Activated T-cell treated with anti-CD3 and anti-CD28 coated beads, Interleukin-2, amount 50 U/mL, for 24 hours (primary cell): ENCODE measurements at places on chromosomes 1 and 21.

GRCh38 chr1:177960939-177961622 is 8.8 kb downstream of the SEC16B start:
- no peak for DNase-seq

GRCh38 chr1:23795676-23796465 is 4.7 kb downstream of the GALE start:
- no peak for DNase-seq

- peak; percentile 29 for DNase-seq
These were observed 9.6 kb upstream of the RNF223 start for GRCh38 chr1:1083416-1084371.

DNA sequence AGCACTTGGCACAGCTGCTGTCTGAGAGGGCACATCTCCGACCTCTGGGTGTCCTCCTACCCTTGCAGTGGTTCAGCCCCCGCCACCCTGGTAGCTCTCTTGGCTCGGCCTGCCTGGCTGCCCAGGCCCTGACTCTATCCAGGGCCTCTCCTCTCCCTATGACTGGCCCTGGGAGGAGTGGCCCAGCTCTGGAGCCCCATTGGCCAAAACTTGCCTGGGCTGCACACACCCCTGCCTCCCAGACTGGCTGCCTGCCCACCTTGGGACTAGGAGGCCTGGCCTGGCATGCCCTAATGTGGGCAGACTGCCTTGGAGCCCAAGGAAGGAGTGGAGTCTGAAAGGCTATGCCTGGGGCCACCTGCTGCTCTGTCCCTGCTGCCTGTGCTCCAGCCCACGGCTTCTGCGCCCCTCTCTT is 33.6 kb downstream of the ACOT11 start:
- no peak for DNase-seq

DNA sequence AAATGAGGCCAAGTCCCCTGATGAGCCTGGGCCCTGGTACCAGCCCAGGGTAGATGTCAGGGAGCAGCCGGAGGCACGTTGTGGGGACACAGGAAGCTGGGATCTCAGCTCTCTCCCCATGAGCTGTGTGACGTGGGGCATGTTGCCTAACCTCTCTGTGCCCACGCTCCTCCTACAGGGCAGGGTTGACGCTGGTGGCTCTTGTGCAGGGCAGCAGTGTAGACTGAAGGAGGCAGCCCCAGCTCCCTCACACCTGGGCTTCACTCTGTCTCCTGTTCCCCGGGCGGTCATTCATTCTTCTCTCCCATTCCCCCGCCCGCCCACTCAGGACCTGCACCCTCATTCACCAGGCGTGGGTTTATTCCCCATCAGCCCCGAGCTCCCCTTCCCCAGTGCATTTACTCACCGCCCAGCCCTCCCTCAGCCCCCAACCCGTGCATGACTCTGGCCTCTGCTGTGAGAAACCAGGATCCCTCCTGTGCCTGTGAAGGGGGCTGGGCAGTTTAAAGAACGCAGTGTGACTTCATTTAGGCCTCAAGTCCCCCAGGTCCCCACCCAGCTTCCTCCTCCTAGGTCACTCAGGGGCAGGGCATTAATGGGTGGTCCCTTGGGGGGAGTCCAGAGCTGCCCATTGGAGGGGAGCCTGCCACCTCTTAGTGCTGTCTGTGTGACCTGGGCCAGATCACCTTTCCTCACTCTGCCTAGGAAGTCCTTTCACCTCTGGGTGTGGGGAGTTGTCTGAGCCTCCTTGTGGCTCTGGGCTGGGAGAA is 285.7 kb downstream of the PTPRU start:
- DNase-seq = peak; percentile 8

GRCh38 chr1:40258445-40258769 is 371 bp downstream of the ZMPSTE24 start:
- no peak for DNase-seq

DNA sequence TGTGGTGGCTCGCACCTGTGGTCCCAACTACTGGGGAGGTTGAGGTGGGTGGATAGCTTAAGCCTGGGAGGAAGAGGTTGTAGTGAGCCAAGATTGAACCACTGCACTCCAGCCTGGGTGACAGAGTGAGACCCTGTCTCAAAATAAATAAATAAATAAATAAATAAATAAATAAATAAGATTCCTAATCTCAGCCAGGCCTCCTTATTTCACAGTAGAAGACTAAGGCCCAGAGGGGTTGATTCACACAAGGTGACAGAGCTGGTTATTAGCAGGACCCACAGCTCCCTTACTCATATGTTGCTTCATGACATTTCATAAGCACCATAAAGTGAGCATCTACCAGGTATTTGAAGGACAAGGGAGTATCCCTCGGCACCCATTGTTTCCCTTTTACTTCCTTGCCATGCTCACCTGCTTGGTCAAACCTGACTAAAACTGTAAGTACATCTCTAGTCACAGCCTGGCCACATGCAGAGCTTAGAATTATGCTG is 32.7 kb downstream of the ALG14 start:
- DNase-seq = no peak

- no peak for DNase-seq
These were observed 280.2 kb upstream of the PLXNA2 start for GRCh38 chr1:208524376-208524775.

GRCh38 chr1:14791654-14792053 is 193.2 kb downstream of the KAZN start:
- no peak for DNase-seq
